Cardiac muscle cell (in vitro differentiated cells and primary cell): ENCODE measurements at places on chromosomes 3 and 15. TPM values are rescaled to one million over a fixed set of nuclear protein-coding genes. Genes with fewer than 3 reads are reported as not detected.
A peak's percentile ranks its signal among the peaks of the same experiment; 100 is the strongest.

- DNase-seq, result peak; percentile 14
Measured at GRCh38 chr15:78565951-78566774, 843 bp downstream of the CHRNA5 start.

WWTR1 gene
- 55.0 and 69.1 TPM in 2 replicates for total RNA-seq

GRCh38 chr3:143081844-143082778, 37.5 kb upstream of the CHST2 start:
- no peak for DNase-seq

GRCh38 chr3:102069211-102069662, 219.9 kb downstream of the NFKBIZ start:
- DNase-seq, result peak; percentile 83

FBN1 gene
- total RNA-seq, result 5.3 and 6.0 TPM in 2 replicates

- DNase-seq, result no peak
Measured at GRCh38 chr3:128841926-128842920, 37.2 kb upstream of the ACAD9 start.

DNA sequence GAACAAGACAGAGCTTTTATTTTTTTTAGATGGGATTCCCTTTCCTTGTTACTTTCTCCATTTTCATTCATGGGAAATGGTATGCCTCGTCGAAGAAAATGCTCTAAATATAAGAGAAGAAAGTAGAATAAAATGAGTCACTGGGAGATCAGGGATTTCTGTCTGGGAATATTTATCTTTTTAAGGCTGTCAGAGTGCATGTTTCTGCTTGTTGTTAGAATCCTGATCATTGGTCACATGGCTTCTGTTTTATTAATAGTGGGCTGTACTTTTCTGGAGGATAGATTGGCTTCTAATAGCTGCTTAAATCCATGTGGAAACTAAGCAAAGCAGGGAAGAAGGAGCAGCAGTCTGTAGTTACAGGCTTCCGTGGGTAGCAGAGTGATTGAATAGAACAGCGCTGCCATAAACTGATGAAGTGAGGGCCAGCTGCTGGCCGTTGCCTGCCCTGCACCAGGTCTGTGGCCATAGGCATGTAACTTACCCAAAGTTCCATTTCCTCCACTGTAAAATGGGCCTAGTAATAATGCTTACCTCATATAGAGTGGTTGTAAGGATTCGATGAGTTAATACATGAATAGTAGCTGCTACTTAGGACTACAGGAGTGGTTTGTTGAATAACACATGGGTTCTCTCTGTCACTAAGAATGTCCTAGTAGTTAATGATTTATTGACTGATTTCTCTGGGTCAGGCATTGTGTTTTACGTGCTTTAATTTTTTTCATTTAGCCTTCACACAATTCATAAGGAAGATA, 289.9 kb downstream of the SATB1 start:
- peak; percentile 16 for DNase-seq
